Left cardiac atrium (tissue), 4 donors: ENCODE measurements at places on chromosomes 12 and 14.

DNA sequence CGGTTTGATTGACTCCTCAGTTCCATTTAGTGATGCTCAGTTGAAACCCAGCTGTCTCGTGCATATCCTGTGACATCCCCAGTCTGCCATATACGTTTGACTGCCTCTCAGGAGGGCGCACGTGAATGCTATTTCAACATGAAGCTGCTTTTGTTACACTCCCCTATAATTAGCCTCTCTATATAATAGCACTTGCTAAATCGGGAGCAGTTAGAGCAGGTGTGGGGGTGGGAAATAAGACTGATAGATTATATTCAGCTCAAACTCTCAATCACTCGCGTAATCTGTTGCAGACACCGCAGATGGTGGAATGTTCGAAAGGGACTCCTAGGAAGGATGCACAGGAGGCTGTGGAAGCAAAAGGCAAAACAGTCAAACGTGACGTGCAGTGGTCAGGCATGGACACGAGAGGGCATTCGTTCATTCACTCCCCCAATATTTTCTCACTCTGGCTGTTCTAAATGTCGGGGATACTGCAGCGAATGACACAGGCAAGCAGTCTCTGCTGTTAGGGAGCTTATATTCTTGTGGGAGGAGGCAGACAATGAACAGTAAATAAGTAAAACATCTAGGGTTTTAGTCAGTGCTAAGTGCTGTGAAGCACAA, 29.8 kb downstream of the KCNA1 start:
- no peak for DNase-seq

DNA sequence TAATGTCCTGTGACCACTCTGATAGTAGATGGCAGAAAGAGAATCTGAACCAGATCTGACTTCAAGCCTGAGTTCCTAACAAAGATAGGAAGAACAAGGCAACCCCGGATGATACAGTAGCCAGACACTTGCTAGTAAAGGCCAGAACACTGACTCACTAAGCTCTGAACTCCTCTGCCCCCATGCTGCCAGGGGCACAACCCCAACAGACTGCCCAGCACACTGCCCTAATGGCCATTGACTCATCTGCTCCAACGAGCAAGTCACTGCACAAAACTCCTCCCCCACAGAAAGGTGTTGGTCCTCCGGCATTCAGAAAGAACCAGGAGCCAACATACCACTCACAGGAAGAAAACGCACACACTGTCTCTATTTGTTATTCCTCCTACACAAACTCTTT, 179.6 kb upstream of the NUDT4 start:
- peak; percentile 32 for DNase-seq

GRCh38 chr14:41925409-41925808, 318.7 kb downstream of the LRFN5 start:
- DNase-seq = no peak

- DNase-seq = no peak
Measured at GRCh38 chr14:89630101-89630829, 213.2 kb upstream of the FOXN3 start.

DNA sequence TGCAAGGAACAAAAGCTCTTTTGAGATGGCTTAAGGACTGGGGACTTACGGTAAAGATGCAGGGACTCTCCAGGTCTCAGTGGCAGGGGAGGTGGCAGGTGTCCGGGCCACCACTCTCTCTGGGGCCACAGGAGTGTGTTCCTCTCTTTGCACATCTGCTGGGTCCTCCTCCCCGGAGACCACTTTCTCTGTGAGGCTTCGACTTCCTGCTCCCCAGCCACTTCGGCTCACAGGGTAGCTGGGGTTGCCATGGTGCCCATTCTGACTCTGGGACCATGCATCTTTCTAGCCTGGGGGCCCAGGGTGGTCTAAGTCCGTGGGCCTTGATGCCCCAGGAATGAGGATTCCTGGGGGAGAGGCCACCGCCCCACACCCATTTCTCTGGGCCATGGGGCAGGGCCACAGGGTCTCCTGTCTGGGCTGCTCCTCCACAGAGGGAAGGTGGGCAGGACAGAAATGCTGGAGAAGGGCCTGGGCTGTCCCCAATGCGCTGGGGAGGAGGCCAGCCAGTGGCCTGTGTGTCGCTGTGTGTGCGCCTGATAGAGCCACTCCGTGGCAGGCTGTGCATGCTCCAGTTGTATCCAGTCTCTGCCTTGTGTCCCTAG, 38.5 kb downstream of the CCDC92 start:
- no peak for DNase-seq
